ENCODE measurements at places on chromosomes 1 and 21.

DNA sequence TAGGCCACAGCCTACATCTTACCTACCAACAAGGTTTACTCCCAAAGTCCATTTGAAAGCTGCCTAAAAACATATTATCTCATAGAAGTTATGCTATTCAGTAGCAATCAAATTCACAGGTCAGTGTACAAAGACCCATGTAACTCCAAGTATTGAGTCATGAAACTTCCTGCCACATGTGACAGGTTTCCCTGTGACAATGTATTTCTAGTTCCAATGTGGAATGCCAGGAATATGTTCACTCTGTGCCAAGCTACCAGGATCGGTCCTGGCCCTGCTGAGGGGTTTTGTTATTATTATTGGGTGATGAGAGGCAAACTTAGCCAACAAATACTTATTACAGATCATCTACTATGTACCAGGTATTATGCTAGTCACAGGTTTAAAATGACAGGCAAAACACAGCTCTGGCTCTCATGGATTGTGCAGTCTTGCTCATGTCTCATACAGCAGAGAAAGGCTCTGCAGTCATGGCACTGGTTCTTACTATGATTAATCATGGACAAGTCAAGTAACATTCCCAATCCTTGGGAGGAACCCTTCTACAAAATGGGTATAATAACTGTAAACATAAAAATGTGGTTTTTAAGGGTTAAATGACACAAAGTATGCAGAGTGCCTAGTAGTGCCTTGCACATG is 22.5 kb downstream of the DPH5 start:
- H3K4me1 ChIP-seq, result no peaks in the 10 kb centered on the region
- H3K27me3 ChIP-seq, result no peaks in the 10 kb centered on the region
- DNase-seq, result no peak
- peaks cover 29% of the 10 kb centered on the region for H3K36me3 ChIP-seq

GRCh38 chr1:39919545-39919944 is 17.8 kb upstream of the MYCL start:
- no peak overlapping the region for H3K27ac ChIP-seq
- no peak overlapping the region for H3K4me3 ChIP-seq
- no peaks in the 10 kb centered on the region for H3K36me3 ChIP-seq
- H3K4me1 ChIP-seq, result peaks cover 16% of the 10 kb centered on the region
- DNase-seq, result peak; percentile 48

DNA sequence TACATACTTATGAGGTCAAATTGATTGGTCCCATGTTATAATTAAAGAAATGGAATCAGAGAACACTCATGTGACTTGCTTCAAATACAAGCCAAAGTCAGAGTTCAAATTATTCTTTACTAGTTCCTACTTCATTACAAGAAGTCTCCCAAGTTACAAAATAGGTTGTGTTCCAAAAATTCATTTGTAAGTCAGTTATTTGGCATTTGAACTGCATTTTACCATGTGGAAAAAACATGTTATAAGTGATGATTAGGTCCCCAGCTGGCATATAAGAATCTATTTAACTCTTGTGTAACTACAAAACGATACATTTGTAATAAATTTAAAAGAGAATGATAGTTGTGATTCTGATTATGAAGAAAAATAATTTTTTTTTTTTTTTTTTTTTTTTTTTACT is 124.1 kb downstream of the DISP1 start:
- H3K27ac ChIP-seq, result no peak overlapping the region
- H3K27me3 ChIP-seq, result no peaks in the 10 kb centered on the region
- no peak overlapping the region for H3K4me3 ChIP-seq
- DNase-seq, result no peak

- H3K4me3 ChIP-seq, result no peak overlapping the region
- peaks cover 8% of the 10 kb centered on the region for H3K4me1 ChIP-seq
- H3K27ac ChIP-seq, result no peak overlapping the region
- H3K27me3 ChIP-seq, result peaks cover 3% of the 10 kb centered on the region
Measured at GRCh38 chr1:94616506-94616905, 74.9 kb upstream of the F3 start.

DNA sequence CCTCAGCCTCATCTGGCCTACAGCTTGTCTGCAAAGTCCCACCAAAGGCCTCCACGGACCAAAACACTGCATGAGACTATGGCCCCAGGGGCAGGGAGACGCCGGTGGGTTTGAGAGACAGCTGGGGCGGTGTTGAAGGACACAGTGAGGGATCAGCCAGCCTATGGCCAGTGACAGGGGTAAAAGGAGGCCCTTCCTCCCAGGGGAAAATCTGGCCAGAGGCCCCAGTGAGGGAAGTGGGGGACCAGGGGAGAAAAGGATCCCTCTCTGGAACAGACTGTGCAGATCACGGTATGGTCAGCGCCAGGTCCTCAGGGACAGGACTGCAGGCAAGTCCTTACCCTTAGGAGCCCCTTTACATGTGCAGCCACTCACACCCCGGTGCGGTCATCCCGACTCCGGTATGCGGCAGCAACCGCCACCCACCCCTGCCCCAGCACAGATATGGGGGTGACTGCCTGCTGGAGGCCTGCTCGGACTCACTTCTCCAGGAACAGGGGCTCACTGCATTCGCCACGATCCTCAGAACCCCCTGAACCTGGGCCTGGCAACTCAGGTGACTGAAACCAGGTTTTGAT is 1.3 kb downstream of the CERS2 start:
- peaks cover 3% of the 10 kb centered on the region for H3K27me3 ChIP-seq
- peak; percentile 28 for DNase-seq
- H3K27ac ChIP-seq, result peak overlapping the region; percentile 93

DNA sequence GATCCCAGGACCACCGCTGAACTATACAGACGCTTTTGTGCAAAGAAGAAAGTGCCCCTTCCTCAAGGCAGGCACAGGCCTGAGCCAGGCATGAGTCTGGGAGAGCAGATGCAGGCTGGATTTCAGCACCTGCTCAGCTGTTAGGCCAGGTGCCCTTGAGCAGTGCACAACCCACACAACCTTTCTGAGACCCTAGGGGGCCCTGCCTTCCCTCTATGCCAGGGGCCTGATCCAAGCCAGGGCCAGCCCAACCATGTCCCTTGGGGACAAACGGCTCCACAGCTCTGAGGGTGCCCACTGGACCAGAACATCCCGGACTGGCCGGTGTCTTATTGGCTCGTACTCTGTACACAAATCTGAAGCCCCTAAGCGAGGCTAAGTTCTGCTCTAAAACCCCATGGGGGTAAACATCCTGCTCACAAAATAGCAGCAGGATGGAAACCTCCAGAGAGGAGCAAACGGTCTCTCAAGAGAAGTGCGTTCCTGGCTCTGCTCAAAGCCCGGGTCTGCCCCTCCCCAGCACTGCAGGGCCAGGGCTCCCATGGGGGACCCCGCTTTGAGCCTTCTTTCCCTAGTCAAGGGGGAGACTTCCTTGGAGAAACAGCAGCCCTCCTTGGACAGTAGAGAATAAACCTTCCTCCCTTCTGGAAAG is 275.1 kb downstream of the NPHP4 start:
- peaks cover 11% of the 10 kb centered on the region for H3K27me3 ChIP-seq
- peaks cover 34% of the 10 kb centered on the region for H3K4me1 ChIP-seq
- H3K36me3 ChIP-seq, result peaks cover 4% of the 10 kb centered on the region
- H3K4me3 ChIP-seq, result no peak overlapping the region
- DNase-seq, result peak; percentile 20
- H3K27ac ChIP-seq, result peak overlapping the region; percentile 70

DNA sequence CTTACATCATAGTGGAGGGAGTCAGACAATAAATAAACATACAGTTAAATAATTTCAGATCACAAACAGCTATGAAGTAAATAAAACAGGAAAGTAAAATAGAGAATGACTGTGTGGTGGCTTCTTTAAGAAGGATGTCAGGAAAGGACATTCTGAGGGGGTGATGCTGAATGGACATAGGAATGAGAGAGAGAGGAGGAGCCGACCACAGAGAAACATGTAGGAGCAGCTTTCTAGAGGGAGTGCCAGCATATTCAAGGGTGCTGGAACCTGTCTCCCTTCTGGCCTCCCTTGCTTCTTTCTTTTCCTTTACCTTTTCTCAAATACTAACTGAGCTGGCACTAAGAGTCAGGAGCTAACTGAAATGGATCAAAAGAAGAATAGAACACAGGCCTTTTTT is 20.5 kb upstream of the BCL10 start:
- peaks cover 12% of the 10 kb centered on the region for H3K27me3 ChIP-seq
- H3K4me1 ChIP-seq, result peaks cover 32% of the 10 kb centered on the region
- no peaks in the 10 kb centered on the region for H3K36me3 ChIP-seq

GRCh38 chr1:174166530-174167264 is 7.4 kb downstream of the RABGAP1L start:
- H3K36me3 ChIP-seq, result peaks cover 5% of the 10 kb centered on the region
- no peak overlapping the region for H3K4me3 ChIP-seq
- H3K27ac ChIP-seq, result peak overlapping the region; percentile 29
- H3K27me3 ChIP-seq, result peaks cover 6% of the 10 kb centered on the region
- H3K4me1 ChIP-seq, result peaks cover 13% of the 10 kb centered on the region
- no peak for DNase-seq

DNA sequence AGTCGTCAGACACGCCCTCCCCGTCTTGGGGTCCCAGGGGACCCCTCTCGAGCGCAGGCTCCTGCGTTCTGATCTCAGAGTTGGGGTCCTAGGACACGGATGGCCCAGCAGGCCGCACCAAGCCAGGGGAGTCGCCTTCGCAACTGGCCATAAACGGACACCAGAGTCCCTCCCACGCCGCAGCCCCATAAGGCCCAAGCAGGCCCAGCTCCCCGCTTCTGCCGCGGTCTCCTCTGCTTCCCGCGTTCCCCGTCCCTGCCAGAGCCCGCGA is 633 bp downstream of the DMRTA2 start:
- peak; percentile 40 for DNase-seq
- no peaks in the 10 kb centered on the region for H3K36me3 ChIP-seq
- peaks cover 97% of the 10 kb centered on the region for H3K27me3 ChIP-seq
- peak overlapping the region; percentile 65 for H3K4me3 ChIP-seq
- peaks cover 31% of the 10 kb centered on the region for H3K4me1 ChIP-seq

GRCh38 chr1:180353945-180354344 is 123.9 kb downstream of the LHX4 start:
- no peak for DNase-seq
- H3K36me3 ChIP-seq, result peaks cover 4% of the 10 kb centered on the region
- H3K27ac ChIP-seq, result no peak overlapping the region
- no peaks in the 10 kb centered on the region for H3K27me3 ChIP-seq
- H3K4me1 ChIP-seq, result peaks cover 9% of the 10 kb centered on the region
- H3K4me3 ChIP-seq, result no peak overlapping the region

DNA sequence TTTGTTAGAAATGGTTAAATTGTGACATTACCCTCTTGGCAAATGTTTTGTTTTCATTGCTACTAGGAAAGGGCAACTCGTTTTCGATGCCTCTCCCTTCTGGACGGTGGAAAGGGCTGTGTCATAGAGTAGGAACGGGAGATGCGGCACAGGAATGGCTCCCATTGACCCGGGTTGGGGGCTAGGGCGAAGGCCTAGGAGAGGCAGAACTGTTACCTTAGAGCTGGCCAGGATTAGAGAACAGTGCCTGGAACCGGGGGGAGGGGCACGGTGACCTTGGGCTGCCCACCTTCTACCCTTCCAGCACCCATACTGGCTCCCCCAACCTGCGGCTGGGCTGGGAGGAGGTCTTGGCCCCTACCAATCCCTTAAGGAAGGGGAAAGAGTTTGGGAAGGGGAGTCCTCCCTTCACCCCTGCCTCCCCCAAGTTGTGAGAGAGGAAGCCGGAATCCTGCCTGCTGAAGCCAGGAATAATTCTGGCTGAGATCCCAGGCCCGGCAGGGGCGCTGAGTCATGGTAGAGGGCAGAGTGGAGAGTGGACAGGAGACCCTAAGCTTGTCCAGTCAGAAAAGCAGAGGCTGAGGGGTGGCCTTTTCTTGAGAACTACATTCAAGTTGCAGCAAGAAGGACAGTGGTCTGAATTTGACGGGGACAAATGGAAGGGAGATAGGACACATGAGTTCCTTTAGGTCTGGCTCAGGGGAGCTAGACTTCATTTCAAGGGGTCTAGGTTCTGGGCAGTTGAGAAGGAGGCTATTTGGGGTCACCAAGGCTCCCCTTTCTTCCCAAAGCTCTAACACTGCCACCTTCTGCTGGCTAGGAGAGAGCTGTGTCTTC is 8.2 kb downstream of the LMNA start:
- no peak for DNase-seq
- H3K27me3 ChIP-seq, result no peaks in the 10 kb centered on the region
- H3K4me3 ChIP-seq, result no peak overlapping the region

- H3K4me3 ChIP-seq, result no peak overlapping the region
- no peaks in the 10 kb centered on the region for H3K27me3 ChIP-seq
- no peak for DNase-seq
- H3K36me3 ChIP-seq, result no peaks in the 10 kb centered on the region
Measured at GRCh38 chr1:72140222-72140621, 142.1 kb downstream of the NEGR1 start.

DNA sequence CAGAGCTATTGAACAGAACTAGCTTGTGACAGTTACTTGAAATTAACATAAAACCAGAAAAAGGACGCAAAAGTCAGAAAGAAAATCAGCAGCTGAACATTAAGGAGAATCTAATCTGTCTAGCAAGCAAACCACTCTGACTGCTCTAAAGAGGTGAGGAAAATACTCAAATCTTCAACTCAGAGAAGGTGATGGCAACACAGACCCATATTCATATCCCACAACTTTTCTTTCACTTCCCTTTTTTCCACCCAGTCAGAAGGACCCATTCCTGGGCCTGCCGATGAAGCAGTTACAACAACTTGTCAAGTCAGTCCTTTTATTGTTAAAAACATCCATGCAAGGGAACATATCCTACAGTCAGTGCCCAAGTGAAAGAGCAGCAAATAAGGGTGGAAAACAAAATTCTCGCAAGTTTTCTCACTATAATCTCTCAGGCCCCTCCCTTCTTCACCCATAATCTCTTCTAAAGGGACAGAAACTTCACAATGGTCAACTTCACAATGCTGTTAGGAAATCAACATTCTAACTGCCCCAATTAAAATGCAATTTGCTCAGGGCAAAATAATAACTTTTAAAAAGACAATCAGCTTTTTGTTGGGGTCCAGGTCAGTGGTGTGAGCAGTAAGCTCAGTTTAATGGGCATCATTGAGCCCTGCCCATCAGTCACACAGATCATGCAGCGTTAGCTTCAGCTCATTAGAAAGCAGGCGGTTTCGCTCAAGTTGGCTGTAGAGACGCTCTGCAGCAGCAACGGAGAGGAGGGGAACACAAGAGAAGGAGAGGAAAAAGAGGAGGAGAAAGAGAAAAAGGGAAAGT is 3.6 kb upstream of the NUP210L start:
- peaks cover 20% of the 10 kb centered on the region for H3K4me1 ChIP-seq
- DNase-seq, result no peak
- H3K27me3 ChIP-seq, result peaks cover 3% of the 10 kb centered on the region
- H3K4me3 ChIP-seq, result no peak overlapping the region
- H3K27ac ChIP-seq, result peak overlapping the region; percentile 74
- H3K36me3 ChIP-seq, result peaks cover 75% of the 10 kb centered on the region

- H3K4me1 ChIP-seq, result peaks cover 57% of the 10 kb centered on the region
- no peak for DNase-seq
- peak overlapping the region; percentile 89 for H3K27ac ChIP-seq
Measured at GRCh38 chr1:39398278-39399021, 93.0 kb upstream of the BMP8A start.
